Stimulated activated naive CD8-positive, alpha-beta T cell treated with anti-CD3 and anti-CD28 coated beads, Interleukin-15, Interleukin-2, amounts not matched to agents 100 U/mL and 50 U/mL, for 24 hours (primary cell): ENCODE measurements at places on chromosomes 12 and 14.
A peak's percentile ranks its signal among the peaks of the same experiment; 100 is the strongest.

- DNase-seq, result no peak
These were observed 404.7 kb upstream of the FLRT2 start for GRCh38 chr14:85125291-85125670.

DNA sequence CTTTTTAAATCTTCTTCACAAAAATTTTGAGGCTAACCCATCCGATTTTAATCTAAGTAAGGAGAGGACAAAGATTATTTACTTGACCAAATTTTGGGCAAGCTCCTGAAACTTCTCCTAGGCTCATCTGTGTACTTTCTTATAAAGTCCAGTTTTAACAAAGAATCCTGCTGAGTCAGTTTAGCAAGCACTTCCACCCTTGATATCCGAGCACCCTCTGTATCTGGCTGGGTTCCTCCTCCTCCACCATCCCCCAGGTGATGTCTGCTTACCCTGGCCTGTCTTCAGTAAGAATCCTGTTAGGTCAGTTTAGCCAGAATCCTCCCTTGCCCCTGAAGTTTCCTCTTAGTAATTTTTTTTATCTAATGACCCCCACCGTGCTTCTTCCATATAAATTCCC lies 140.5 kb downstream of the PHLDA1 start:
- DNase-seq, result no peak

DNA sequence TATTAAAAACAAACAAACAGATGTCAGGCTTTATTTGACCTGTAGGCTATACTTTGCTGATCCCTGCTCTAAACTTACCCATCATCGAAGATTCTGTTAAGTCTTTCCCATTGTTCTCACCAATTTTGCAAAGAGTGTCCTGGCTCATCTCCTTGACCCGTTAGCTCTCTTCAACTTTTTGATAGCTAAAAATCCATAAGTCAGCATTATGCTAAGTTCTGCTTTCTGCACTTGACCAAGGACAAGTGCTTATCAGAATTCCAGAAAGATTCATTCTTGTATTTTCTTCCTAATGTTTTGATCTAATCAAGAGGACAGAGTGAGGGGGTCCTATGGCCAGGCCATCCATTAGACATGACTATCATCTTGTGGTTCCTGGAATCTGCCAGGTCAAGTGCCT lies 503.5 kb downstream of the FUT8 start:
- DNase-seq, result no peak

GRCh38 chr12:106301241-106301610 lies 1.3 kb upstream of the TCP11L2 start:
- DNase-seq, result no peak

- no peak for DNase-seq
These were observed 285.4 kb downstream of the ALG10B start for GRCh38 chr12:38601949-38602348.

- DNase-seq, result no peak
These were observed 3.7 kb upstream of the FKBP4 start for GRCh38 chr12:2791089-2791488.

- DNase-seq, result no peak
These were observed 791.2 kb downstream of the FLRT2 start for GRCh38 chr14:86321151-86321550.

GRCh38 chr12:11863988-11864387 lies 206.8 kb upstream of the BCL2L14 start:
- DNase-seq, result no peak

DNA sequence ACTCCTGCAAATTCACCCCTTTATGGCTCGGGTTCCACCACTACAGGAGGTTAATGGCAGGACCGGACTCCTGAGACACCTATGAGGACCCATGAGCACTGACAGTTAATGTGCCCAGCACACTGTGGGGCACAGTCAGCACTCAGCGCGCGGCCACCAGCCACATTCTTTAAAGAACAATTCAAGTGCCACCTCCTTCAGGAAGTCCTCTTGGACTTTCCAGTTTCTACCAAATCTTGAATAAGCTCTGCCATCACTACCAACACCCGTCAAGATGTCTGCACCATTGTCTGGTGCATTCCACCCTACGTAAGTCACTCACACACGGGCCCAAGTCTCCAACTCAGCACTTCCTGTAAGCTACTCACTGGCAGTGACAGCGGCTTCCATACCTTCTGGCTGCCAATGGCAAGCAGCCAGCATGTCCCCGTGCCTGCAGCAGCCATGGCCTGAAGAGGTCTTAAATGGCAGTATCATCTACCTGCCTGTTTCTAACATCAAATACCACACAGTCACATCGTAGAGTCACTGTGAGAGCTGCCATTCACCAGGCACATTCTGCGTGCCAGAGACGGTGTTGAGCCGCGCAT lies 48.5 kb downstream of the CDC42BPB start:
- no peak for DNase-seq

DNA sequence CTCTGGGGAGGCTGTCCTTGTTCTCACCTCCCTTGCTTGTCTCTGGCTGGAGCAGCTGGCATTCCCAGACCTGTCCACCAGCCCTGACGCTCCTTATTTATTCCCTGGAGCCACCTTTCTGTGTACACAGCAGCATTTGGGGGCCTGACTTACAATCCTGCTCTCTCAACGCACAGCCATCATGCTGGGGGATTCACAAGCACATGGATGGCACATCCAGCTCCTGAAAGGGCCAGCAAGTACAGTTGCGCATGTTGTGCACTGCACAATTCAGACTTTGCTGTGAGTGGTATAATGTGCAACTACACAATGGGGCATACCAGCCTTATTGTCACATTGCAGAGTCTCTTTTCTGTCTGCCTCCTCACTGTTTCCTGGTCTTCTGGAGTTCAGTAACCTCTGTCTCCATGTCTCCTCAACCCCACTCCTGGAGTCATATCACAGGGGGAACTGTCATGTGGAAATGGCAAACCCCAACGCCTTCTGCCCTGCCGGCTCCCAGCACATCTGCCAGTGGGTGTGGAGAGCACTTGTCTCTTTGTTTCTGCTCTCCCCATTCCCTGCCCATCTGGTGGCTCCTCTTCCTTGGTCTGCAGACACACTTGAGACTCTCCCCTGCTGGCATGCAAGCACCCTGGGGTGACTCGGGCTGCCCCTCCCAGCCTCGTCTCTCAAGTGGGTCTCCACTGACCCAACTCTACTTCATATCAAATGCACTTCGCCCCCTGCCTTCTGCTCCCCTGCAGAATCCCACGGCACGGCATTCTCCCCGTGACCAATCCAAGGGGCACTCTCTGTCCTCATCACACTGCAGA lies 41.2 kb upstream of the MEG3 start:
- DNase-seq, result no peak

- DNase-seq, result no peak
These were observed 614 bp downstream of the FKBP3 start for GRCh38 chr14:45133683-45134050.

DNA sequence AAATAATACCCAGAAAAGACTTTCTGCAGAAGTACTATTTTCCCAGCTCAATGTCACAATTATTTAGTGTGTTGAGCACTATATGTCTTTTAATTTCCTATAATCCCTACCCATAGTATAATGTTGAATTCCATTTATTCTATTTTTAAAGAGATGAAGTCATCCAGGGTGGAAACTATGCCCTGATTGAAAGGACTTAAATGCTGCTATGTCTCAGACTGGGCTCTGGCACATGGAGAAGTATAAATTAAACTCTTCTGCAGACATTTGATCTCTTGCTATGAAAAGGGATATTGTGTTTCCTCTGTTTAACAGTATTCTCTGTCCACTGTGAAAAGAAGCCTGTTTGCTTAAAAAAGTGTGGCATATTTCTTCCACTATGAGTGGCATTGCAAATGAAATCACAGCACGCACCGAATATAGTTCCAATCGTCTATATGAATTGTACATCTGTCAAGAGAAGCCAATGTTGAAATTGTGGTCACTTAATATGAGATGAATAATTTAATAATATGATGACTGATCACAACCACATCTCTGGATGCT lies 192.3 kb downstream of the BCAT1 start:
- DNase-seq, result no peak

DNA sequence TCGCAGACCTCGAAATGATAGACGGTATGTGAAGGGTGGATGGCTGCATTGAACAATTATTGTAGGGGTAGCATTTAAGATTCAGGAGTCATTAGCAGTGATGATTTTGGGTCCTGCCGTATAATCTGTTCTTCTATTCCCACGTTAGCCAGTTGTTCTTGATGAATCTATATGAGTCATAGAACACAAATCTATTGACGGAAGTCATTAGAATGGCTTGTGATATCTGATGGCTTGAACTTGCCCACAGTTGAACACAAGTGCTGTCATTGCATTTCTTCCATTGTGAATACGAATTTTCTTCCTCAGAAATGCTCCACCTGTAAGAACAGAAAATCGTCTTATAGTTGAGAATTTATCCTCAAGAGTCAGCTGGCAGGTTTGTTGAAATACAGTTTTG lies 1.9 kb downstream of the SRSF5 start:
- no peak for DNase-seq

GRCh38 chr14:105549481-105549880 lies 23.1 kb downstream of the TMEM121 start:
- DNase-seq, result no peak

DNA sequence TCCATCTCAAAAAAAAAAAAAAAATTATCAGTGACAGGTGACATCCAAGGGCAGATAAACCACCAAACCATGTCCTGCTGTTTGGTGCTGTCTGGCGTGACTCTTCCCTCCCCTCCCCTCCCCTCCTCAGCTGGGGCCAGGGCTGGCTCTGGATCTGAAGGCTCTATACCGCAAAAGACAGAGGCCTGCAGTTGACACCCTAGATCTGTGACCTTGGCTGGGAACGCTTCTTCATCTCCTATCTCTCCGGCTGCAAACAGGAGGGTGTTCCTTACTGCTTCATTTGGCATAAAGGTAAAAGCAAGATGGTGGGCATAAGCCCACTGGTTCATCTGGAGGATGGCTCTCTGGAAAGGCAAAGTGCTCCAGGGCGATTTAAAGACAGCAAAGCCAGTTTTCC lies 126.8 kb upstream of the PRMT8 start:
- no peak for DNase-seq

GRCh38 chr12:4216187-4216927 lies 57.2 kb upstream of the CCND2 start:
- no peak for DNase-seq

DNA sequence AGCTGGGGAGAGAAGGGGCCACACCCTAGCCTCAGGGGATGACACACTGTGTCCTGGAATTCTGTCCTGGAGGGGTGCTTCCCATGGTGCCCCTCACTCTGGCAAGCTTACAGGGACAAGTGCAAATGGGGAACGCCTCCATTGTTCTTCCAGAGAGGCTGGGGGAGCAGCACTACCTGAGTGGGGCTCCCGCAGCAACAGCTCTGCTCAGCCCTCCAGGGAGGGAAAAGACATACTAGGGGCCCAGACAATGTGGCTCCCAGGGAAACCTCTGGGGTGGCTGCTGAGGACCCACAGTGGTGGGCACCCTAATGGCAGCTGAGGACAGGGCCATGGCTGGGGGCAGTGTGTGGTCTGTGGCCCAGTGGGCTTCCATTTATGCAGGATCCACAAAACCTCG lies 69.4 kb downstream of the PLEKHG3 start:
- no peak for DNase-seq

GRCh38 chr12:9707864-9708808 lies 24.8 kb downstream of the CLECL1 start:
- peak; percentile 67 for DNase-seq

DNA sequence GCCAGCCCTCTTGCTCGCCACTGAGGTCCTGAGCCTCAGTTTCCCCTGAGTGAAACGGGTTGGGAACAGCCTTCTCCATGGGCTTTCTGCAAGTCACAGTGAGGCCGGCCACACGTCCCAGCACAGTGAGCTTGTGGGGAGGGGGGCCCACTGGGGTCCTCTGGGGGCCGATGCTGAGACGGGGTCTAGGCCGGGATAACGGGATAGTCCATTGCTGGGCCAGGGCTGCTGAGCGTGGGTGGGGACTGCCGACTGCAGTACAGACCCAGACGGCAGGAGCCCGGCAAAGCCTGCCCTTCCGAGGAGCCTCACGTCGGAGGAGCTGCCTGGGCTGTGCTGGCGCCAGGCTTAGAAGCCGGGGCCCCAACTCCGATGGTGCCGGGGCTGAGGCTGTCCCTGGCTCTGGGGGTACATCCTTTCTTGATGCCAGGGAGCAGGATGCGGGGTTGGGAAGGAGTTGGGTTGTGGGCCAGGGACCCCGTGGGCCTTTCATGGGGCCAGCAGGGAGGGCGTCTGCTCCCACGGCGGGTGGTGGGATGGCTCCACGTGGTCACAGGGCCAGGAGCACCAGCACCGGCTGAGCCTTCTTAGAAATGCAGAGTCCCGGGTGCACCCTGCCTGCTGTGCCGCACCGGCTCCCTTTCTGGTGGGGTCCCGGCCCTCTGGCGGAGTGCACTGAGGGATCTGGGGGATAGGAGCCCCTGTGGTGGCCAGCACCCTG lies 24.2 kb downstream of the NOC4L start:
- DNase-seq, result no peak

DNA sequence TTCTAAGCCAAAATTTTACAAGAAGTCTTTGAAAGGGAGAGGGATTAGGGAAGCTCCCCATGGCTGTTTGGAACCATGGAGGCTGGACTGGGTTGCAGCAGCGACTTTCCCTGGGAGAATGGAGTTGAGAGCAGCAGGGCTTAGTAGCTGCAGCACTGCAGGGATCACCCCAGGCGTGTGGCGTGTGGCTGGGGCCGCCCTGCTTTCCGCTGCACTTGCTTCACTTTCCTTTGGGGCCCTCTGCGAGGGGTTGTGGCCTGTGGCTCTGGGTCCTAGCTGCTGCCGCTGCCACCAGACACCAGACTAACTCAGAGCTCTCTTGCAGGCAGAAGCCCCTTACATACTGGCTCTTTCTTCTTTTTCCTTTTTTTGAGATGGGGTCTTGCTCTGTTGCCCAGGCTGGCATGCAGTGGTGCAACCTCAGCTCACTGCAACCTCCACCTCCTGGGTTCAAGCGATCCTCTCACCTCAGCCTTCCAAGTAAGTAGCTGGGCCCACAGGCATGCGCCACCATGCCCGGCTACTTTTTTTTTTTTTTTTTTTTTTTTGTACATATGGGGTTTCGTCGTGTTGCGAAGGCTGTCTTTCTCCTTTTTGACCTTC lies 25.4 kb downstream of the CCDC62 start:
- no peak for DNase-seq

DNA sequence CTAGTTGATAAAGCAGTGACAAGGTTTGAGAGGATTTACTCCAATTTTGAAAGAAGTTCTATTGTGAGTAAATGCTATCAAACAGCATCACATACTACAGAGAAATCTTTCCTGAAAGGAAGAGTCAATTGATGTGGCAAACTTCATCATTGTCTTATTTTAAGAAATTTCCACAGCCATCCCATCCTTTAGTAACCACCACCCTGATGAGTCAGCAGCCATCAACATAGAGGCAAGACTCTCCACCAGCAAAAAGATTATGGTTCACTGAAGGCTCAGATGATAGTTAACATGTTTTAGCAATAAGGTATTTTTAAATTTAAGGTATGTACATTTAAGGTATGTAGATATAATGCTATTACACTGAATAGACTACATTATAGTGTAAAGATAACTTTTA lies 122.1 kb upstream of the ARHGAP5 start:
- DNase-seq, result no peak
